ENCODE measurements at places on chromosomes 6 and 20.

DNA sequence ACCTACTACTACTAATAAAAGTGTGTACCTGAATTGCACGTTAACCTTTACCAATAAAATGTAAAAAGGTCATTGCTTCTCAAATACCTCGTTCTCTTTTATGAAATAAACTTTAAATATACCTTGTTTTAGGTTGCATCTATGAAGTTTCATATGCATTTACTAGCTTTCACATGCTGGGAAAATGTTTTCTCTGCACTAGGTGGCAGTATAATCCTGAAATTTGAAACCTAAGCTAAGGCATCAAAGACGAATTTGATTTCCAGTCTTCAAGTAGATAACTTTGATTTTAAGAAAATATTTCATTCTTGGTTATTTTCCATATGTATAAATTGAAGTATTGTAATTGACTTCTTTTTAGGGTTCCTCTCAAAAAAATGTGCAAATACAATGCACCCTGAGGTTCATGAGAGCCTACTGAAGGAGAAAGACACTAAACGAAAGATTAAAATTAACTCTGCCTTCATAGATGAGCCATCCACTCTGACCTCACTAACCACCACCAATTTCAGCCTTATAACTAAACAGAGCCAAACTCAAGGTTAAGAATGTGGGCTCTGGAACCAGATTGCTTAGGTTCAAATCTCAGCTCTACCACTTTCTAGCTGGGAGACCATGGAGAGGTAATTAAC is 7.3 kb upstream of the COL9A1 start:
- peak; percentile 49 for DNase-seq

- no peak for DNase-seq
Observed at GRCh38 chr6:73079611-73079955, 145.7 kb downstream of the KHDC1L start.

DNA sequence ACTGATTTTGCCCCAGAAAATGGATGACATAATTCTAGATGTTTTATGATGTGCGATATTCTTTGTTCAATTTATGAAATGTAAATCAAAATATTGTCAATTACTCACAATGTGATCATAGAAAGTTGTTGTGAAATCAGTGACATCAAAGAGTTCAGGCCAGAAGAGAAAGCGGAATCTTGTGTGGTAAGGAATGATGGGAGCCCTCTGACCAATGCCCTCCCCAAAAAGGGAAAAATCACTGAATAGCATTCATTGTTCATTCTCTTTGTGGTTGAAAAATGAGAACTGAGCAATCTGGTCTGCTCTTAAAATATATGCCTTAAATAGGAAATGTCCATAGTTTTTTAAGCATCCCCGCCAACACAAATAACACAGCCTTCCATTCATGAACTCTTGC is 247.1 kb upstream of the GRIK2 start:
- no peak for DNase-seq

- DNase-seq: no peak
Observed at GRCh38 chr20:62825333-62825985, 8.6 kb downstream of the COL9A3 start.

GRCh38 chr6:119671105-119671504 is 321.5 kb upstream of the MAN1A1 start:
- no peak for DNase-seq

DNA sequence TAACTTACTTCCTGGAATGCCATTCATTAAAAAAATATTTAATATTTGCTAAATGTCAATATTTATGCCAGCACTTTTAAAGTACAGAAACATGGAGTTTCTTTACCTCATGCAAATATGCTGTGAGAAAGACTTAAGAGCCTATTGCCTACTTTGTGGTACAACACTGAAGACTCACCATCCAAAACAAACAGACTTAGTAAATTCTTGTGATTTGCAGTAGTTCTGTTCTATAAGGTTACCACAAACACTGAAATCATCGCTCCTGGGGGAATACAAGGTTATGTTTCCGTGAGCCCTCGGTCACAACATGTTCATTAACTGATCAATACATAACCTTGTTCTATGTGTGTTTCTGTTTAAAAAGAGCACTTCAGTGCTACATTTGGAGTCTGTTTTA is 78.3 kb downstream of the ATG5 start:
- no peak for DNase-seq

- DNase-seq: no peak
Observed at GRCh38 chr6:124870611-124871459, 91.4 kb upstream of the RNF217 start.

DNA sequence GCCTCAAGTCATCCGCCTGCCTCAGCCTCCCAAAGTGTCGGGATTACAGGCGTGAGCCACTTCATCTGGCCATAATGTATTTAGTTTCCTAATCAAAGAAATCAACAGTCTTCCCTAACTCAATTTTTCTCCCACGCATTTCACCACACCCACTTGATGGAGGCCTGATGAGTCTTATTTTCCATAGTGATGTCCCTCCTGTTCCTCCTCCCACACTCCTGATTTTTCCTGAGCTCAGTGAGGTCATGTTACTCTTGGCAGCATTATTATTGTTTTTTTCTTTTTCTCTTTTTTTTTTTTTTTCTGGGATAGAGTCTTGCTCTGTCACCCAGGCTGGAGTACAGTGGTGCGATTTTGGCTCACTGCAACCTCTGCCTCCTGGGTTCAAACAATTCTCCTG is 8.9 kb downstream of the ABRACL start:
- DNase-seq: no peak

GRCh38 chr6:4788953-4789584 is 12.9 kb downstream of the CDYL start:
- DNase-seq: no peak

DNA sequence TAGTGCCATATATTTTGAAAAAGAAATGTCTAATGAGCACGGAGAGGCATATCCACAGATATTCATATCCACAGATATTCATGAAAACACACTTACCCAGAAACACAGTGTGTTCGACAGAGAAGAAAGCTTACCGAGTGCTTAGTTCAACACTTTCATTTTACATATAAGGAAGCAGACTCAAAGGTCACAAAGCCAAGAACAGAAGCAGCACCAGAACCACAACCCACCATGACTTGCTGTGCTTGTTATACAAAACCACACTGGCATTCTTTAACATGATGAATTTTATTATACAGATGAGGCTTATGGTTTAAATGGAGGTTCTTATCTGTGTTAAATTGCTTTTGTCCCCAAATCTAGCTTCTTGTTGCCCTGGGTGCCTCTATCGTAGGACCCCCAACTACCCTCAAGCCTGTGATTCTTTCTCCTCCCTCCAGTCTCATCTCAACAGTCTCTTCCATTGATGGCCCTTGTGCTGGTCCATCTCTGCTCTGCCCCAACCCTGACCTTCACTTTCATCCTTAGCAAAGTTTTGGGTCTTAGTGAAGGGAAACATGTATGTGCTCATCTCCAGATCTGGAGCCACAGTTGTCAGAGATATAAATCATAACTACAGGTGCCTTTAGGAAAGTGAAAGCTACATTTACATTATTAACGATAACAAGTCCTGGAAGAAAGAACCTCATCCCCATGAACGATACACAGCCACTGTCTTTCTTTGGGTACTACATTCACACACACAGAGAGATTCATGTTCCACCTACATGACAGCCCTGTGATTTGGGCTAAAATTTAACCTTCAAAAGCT is 40.0 kb downstream of the SF3B5 start:
- peak; percentile 78 for DNase-seq

GRCh38 chr20:12914804-12915203 is 94.0 kb upstream of the SPTLC3 start:
- DNase-seq: no peak

DNA sequence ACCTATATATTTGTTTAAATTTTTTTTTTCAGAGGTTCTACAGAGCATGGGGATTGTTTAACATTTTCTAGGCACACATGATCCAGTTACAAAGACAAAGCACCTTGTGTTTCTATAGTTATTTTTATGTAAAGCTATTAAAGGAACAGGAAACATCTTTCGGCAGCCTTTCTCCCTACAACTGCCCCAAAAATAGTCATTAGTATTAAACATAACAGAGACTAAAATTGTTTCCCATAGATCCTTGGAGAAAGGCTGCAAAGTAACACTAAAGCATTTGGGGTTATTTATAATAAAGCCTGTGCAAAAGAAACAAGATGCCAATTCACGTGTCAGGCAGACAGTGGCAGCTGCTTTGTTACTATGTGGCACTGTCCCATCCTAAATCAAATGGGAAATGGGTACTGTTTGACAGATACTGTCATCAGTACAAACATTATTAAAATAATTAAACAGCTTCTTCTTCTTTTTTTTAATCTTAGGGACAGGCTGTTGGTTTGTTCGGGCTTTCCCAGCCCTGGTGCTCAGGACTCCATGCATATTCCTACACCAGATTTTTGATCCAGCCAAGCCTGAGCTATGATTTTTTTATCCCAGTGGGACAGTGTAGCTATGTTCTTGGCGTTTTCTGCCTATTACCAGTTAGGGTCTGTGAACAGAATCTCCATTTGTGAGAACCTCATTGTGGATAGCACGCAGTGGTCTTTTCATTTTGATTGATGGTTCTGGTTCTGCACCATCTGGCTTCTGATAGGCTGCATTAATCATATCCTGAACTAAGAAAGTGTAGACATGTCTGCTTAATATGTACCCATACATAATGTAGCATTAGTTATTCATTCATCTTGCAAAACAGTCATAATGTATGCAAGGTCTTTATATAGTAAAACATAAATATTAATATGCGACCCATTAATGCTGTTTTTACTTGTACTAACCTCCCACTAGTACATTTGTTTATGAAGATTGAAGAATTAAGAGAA is 460.4 kb upstream of the SOX4 start:
- DNase-seq: no peak

- no peak for DNase-seq
Observed at GRCh38 chr6:31715022-31715958, at the start of gene LY6G6D. Gene LY6G6D, plus strand, starts transcription at chr6:31715348. Its CDS starts 8 bp downstream, at chr6:31715356.

- no peak for DNase-seq
Observed at GRCh38 chr20:15033269-15033668, 695.9 kb upstream of the FLRT3 start.

GRCh38 chr20:59596690-59597089 is 7.7 kb upstream of the PHACTR3 start:
- DNase-seq: no peak

GRCh38 chr6:166333172-166333995 is 9.0 kb downstream of the SFT2D1 start:
- DNase-seq: peak; percentile 33

GRCh38 chr6:137863091-137863797 is 3.8 kb upstream of the TNFAIP3 start:
- no peak for DNase-seq
